ENCODE measurements at places on chromosomes 4 and X.

- DNase-seq: no peak
Observed at GRCh38 chr4:34280131-34280530, 1964.2 kb downstream of the ARAP2 start.

DNA sequence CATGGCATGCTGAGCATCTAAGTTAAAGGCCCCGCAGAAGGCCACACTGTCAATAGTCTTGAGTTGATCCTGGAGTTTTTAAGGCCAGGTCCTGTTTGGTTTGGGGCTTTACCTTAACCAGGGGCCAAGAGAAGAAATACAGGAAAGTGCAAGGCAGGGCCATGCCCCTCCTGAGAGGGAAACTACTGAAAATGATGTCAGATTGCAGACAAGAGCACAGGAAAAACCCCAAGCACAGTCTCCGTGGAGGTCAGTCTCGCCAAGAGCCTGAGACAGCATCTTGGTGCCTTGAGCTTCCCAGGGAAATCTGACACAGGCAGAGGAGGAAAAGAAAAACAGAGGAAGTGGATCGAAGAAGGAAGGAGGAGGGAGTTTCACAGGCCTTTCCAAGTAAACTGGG lies 32.2 kb upstream of the GATB start:
- DNase-seq: no peak

DNA sequence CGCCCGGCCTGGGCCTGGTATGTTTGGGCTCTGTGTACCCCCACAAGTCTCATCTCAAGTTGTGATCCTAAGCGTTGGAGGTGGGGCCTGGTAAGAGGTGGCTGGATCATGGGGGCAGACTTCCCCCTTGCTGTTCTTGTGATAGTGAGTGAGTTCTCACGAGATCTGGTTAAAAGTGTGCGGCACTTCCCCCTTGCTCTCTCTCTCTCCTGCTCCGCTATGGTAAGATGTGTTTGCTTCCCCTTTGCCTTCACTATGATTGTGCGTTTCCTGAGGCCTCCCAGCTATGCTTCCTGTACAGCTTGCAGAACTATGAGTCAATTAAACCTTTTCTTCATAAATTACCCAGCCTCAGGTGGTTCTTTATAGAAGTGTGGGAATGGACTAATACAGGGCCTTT lies 53.0 kb downstream of the CHST7 start:
- no peak for DNase-seq

DNA sequence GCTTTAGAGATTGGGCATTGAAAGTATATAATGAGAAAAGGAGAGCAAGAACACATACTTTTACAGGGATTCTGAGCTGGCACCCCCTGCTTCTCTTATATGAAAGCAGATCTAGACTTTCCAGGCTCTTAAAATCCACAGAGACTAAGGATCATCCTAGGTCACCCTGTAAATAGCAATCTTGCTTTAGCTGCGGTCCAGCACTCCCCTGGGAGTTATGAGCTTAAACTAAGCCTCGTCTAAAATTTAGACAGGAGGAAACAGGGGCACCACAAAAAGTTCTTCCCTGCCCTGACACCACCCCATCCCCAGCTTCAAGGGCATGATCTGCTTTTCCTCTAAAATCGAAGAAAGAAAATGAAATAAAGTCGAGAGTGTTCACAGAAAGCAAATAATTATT lies 143.3 kb upstream of the KCNIP4 start:
- DNase-seq: no peak

GRCh38 chr4:151628001-151628608 lies 132.7 kb downstream of the GATB start:
- DNase-seq: no peak

DNA sequence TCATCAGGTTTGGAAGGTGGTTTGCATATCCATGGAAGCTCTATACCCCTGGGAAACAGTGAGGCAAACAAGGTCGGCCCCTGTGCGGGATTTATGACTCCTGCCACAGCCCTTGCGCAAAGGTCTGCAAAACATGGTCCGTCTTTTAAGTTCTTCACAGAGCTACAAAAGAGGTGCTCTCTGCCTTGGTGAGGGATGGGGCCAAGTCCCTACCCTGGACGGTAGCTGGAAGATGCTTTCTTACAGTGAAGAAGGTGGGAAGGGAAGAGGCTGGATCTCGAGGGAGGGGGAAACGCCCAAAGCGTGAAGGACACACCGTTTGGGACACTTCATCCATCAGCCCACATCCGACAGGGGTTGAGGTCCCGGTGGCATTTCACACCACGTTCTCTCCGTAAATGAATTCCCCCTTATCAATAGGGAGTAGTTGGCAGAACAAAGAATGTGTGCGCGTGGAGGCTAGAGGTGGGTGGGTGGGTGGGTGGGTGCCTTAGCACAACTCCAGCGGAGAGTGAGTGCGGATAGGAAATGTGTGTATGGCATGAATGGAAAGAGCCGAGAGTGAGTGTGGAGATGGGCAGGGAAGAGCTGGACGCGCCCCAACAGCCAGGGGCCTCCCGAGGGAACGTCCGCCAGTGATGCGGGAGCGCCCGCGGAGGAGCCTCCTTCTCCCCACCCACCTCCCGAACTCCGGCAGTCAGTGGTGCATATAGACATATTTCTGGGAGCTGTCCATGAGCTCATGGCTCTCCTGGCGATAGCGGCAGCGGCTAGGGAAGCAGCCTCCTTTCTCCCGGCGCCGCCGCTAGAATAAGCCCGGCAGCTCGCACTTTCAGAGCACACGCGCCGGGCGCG lies 68.3 kb downstream of the LARP7 start:
- no peak for DNase-seq

DNA sequence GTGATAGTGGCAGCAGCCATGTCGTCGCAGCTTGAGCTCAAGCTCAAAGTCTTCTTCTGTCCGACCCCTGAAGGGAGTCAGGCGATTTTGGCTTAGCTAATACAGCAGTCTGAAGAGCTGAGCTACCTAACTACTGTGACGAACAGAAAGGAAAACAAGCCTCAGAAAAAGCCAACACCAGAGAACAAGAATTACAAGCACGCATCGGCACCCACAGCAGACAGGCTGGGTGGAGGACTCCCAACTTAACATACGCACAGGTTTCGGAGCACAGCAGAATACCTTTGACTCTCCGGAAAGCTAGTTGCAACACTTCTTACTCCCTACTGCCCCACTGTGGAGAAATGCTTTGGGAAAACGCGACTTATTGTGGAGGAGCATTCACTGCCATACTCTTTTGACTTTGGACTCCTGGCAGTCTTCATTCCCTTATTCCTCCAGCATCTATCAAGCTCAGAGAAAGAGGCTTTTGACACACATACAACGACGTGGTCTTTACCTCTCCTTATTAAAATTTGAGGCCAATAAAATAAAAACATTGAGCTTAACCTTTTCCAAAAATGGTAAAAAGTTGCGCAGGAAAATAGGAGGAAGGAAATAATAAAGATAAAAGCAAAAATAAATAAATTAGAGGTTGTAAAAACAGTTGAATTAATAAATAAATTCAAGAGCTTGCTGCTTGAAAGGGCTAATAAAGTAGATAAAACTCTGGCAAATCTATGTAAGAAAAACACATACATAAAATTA lies 41.3 kb upstream of the GPC3 start:
- DNase-seq: peak; percentile 0

GRCh38 chr4:140252141-140252741 lies 98.3 kb upstream of the MAML3 start:
- DNase-seq: no peak

Data from stimulated activated CD4-positive, alpha-beta T cell treated with anti-CD3 and anti-CD28 coated beads, Interleukin-1b, Interleukin-23, amount 100 ng/mL, for 24 hours (primary cell).